NCI-H446 treated with DMSO at 0.1 percent for 48 hours (cell line): ENCODE measurements at places on chromosomes 13 and 19.

- no peak for DNase-seq
Measured at GRCh38 chr13:108609353-108609752, 20.1 kb upstream of the MYO16 start.

- no peak for DNase-seq
Measured at GRCh38 chr19:31278555-31279435, 70.4 kb downstream of the TSHZ3 start.

- no peak for DNase-seq
Measured at GRCh38 chr13:43077461-43077860, 54.1 kb downstream of the DNAJC15 start.

- DNase-seq: no peak
Measured at GRCh38 chr19:53977991-53978731, 13.3 kb upstream of the CACNG6 start.

DNA sequence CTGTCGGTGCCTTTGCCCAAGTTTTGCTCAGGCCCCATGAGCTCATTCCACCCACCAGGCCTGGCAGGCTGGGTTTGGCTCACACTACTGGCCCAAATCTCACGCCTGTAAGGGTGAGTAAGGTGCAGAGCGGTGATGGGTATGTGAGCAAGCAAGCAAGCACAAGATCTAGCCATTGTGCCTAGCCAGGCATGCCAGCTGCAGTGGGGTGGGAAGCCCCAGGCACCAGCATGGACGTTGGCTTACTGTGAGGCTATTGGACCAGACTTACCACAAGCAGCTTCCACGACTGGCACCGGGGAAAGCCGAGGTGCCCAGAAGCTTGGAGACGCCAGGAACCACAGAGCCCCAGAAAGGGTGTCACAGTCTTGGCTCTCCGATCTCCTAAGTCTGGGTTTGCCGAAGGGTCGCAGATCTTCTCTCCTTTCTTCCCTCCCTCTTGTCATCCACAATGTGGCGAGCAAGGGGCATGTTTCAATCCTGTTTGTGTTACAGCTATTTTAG, 2659.4 kb upstream of the PCDH20 start:
- DNase-seq: no peak
